HAP-1 (cell line): ENCODE measurements at places on chromosomes 12 and 14.

DNA sequence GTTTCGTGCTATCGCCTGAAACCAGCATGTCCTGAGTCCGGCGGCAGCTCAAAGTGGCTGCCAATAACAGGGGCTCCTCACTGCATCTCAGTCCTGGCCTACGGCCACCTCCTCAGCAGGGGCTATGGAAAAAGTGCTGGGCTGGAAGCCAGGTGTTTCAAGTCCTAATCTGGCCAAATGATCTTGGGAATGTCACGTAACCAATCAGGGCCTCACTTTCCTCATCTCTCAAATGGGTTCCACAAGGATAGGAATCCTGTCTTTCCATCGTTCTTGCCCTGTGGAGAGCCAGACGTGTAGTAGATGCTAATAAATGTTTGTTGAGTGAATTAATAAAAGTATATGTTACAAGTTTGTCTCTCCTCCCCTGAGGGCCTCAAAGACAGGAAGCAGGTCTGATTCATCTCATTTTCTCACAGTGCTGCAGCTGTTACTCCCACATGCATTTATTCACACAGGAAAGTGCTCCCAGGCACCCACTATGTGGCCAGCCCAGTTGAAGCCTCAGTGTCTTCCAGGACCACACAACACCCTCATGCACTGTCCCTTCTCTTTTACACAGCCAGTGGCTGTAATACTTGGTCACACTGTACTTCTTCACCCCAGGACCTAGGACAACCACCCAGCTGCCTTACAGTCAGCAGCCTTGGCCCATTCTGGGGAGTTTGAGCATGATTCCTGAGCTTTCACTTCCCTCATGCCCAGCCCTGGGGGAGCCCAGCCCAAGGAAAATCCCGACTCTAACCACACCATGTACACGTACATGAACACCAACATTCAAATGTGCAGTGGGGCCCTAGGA lies 5.0 kb downstream of the CMKLR1 start:
- no peak for DNase-seq

GRCh38 chr14:93720981-93721483 lies 67.3 kb downstream of the PRIMA1 start:
- no peak for DNase-seq

- no peak for DNase-seq
These were observed 3.8 kb downstream of the TMEM179 start for GRCh38 chr14:104600805-104601204.

DNA sequence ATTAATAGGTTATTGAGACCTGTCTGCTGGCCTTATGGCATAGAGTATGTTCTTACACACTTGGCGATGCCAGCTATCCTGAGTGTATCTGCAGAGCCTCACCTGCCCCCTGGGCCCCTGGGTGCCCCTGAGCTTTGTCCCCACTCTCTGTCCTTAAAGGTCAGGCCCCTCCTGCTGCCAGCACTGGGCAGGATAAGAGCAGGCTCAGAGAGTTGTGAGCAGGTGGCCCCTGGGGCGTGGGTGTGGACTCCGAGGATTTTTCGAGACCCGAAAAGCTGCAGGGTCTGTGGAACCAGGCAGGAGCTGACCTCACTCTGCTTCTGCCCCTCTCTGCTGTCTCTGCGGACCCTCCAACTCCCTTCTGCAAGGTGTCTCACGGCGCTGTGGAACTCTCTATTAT lies 8.2 kb downstream of the HIP1R start:
- no peak for DNase-seq

GRCh38 chr14:24233538-24233866 lies 773 bp downstream of the GMPR2 start:
- DNase-seq: peak; percentile 28

DNA sequence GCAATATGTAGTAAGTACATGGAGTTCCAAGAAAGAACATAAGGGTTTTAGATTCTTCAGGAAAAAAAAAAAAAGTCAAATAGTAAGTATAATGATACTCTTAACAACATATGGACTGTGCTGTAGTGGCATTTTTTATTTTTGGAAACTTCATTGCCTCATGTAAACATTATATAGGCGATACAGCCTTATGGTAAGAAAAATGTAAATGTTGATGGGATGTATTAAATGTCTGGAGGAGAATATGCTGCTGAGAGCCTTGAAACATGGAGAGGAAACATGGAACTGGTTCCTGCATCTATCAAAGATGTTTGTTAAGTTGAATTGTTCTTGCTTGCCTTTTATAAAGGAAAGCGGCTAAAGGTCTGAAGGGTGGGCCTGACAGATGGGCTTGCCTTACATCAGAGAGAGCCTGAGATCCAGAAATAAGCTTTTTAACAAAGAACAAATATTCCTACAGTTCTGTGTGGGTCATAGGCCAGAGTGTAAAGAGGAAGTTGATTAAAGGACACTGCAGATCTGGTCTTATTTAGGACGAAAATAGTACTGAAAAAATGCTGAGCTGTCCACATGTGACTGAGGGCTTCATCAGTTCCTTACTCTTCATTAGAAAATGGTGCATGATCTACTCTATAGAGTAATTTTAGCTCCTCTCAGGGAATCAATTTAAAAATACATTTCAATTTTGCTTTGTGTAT lies 448.1 kb upstream of the DCN start:
- no peak for DNase-seq

DNA sequence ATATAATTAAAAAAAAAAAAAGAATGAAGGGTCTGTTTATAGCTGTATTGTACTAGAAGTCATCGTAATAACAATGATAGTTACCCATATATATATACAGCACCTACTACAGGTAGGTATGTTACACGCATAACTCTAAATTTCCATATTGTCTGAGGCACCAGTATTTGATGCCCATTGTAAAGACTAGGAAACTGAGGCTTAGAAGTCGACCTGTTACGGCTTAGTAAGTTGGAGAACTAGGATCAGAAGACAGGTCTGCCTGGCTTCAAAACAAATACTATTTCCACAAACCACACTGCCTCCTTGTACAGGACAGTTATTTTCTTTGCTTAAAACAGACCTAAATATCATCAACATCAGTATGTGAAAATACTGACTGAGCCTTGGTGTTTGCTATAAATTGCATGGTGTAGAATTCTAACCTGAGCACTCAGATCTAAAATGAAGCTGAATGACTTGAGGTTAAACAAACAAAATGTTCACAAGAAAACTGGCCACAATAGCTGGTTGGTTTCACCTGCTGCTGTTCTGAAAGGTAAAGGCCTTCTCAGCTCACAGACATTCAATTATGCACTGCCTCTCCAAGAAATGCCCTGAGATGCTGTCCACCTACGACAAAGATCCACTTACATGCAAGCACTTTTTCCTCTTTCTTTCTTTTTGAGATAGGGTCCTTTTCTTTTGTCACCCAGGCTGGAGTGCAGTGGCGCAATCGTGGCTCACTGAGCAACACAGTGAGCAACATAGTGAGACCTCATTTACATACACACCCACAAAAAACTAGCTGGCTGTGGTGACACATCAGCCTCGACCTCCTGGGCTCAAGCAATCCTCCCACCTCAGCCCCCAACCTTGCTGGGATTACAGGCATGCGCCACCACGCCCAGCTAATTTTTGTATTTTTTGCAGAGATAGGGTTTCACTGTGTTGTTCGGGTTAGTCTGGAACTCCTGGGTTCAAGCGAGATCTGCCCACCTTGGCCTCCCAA lies 35.7 kb downstream of the SSH1 start:
- DNase-seq: no peak

GRCh38 chr12:92268946-92269345 lies 123.3 kb upstream of the BTG1 start:
- DNase-seq: no peak

DNA sequence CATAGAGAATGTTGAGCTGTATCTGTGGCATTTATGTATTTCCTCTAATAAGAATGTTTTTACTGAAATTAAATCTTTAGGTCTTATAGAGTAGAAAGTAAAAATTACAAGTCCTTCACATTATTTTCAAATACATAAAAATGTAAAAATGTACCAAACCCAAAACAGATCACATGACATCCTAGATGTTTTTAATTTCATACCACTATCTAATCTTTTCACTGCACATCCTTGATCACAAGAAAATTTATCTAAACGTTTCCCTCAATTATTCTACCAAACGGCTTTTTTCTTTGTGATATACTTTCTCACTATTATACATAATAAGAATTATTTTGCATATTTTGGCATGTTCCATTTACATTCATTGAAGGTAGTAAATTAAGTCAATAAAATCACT lies 18.3 kb downstream of the SGPP1 start:
- DNase-seq: no peak

DNA sequence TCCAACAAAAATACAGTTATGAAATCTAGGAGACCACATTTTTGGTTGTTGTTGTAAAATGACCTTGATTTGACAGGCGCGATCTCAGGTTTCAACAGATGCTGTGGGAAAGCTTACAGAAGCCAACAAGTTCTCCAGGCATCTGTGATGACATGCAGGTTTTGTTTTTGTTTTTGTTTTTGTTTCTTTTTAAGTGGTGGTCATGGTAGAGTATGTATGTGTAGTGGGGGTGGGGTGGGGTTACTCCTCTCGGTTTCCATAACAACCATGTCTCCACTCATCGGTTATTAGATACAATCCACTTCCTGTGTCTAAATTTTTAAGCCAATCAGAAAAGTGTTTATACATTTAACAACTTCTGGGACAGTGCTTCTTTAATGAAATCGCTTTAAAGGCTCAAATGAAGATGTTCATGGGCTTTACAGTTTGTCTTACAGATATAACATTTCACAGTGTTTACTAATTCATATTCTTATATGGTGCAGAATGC lies 199.9 kb upstream of the FOXN3 start:
- DNase-seq: peak; percentile 39

GRCh38 chr12:3417113-3417512 lies 73.9 kb upstream of the PRMT8 start:
- no peak for DNase-seq

DNA sequence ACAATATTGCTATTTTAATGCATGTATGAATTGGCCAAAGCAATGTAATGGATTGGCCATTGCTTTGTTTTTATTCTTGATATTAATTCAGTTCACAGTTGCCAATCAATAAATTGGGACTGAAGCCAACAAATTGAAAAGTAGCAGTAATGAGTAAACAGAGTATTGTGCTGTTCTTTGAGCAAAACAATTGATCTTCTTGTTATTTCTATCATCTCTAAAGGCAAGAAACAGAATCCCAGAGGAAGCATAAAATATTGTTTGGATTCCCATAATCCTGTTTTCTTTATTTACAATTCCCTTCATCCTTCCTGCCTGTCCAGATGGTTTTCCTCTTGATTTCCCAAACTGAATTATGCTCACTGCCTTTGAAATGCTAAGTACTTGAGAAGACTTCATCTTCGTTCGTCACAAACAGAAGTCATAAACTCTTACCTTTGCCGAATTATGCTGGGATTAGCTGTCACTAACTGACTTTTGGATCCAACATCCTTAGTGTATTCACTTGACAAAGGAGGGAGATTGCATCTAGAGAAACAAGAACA lies 85.9 kb downstream of the ST8SIA1 start:
- no peak for DNase-seq

DNA sequence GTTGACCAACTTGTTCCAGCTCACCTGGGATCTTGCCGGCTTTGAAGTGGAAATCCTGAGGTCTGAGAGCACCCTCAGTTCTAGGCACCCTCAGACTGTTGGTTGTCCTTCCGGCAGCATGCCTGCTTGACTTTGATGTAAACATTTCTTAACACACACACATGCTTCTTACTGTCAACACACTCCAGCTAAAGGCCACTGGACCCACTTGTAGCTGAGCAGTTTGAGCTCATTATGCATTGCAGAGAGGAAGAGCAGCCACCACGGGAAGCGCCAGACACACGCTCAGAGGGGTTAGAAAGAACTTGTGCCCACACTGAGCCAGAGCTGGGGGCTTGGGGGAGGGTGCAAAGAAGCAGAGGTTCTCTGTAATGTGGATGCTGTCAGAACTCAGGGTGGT lies 55.8 kb downstream of the TNFAIP2 start:
- DNase-seq: no peak

GRCh38 chr12:55934773-55935172 lies 3.8 kb downstream of the DGKA start:
- DNase-seq: no peak

DNA sequence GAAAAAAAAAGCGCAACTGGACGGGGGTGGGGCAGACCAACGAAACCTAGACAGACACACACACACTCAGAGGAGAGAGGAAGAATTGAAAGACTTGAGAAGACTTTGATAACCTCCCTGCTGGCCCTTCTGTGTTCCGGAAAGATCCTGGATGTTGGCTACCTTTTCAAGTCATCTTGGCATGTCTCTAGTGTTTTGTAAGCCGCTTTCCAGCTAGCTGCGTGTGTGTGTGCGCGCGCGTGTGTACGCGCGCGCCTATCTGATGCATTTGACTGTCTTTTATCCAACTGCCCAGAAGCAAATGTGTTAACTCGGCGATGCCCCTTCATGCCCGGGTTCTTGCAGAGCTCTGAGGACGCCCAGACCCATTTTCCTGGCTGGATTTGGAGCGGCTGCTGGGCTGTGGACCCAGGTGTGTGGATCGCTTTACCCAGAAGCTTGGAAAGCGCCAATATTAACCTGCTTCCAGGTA lies 664 bp downstream of the LRFN5 start:
- no peak for DNase-seq

- no peak for DNase-seq
These were observed 53.7 kb downstream of the GALNT4 start for GRCh38 chr12:89470741-89471509.

GRCh38 chr12:88951177-88951576 lies 370.9 kb upstream of the KITLG start:
- peak; percentile 40 for DNase-seq

GRCh38 chr12:42936991-42937390 lies 347.4 kb upstream of the PRICKLE1 start:
- DNase-seq: no peak

- no peak for DNase-seq
These were observed 853 bp downstream of the USP5 start for GRCh38 chr12:6852651-6853354.

DNA sequence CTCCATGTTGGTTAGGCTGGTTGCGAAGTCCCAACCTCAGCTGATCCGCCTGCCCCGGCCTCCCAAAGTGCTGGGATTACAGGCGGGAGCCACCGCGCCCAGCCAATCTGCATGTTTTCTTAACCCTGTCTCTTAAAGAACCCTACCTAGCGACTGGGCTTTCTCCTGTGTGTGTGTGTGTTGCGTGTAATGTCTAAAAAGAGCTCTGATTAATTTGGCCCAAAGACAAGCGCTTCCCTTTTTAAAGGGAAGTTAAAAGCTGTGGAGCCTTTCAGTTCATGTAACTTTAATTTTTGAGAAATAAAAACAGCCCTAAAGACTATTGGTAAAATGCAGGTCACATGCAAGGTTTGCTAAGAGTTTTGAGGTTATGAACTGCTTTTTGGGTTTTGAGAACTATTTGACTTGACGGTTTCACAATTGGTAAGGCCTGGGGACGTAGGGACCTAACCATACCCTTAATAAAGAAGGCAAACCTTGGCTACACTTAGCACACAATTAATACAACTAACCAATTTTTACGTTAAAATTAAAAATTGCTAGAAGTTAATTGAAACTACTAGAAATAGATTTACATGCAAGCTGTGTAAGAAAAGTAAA lies 103.2 kb downstream of the KCNMB4 start:
- no peak for DNase-seq

- DNase-seq: no peak
These were observed 14.2 kb upstream of the CALM1 start for GRCh38 chr14:90382491-90383125.
